ENCODE measurements at places on chromosomes 13 and 19.

DNA sequence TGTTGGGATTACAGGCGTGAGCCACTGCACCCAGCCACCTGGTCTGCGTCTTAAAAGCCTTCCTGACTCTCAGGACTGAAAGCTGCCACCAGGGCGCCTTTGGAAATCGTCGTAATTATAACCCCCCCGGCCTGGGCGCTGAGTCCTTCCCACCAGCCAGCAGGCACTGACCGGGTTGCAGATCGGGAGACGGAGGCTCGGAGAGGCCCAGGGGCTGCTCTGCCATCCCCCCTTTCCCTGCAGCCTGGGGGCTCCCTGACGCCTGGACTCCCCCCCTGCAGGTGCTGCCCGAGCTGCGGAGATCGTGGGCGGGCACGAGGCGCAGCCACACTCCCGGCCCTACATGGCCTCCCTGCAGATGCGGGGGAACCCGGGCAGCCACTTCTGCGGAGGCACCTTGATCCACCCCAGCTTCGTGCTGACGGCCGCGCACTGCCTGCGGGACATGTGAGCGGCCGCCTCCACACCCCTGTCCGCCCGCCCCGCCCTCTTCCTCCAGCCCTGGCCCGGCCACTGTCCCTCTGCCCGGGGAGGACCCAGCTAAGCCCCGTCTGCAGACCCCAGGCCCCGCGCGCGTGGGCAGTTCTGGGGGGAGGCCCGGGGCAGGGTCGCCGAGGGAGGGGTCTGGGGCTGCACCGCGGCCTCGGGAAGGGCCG lies 2.5 kb downstream of the PRTN3 start:
- no peak for DNase-seq

DNA sequence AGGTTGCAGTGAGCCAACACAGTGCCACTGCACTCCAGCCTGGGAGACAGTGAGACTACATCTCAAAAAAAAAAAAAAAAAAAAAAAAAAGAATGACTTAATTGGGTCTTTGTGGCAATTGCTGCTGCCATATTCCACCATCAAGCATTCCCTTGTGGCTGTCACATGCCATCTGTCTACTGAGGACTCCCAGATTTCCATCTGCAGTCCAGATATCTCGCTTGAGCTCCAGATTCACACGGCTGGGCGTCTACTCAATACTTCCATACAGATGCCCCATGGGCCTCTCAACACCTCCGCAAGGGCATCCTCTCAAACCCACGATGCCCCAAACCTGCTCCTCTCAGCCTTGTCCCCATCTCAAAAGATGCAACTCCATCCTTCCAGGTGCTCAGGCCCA lies 12.9 kb downstream of the TMEM143 start:
- no peak for DNase-seq

DNA sequence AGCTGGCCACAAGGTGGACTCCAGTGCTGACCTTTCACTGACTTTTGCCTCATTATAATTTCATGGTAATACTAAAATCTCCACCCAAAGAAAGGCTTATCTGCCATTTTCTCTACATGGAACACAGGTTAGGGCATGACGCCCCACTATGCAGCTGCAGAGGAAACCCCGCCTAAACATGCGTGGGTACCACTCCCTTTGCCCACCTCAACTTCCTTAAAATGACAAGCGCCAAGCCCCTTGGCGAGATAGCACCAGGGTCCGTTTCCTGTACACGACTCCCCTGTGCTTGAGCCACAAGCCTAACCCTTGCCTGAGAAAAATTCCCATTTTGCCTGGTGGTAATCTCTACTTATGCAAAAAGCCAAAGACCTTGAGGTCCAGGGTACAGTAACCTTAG lies 36.0 kb upstream of the PABPC3 start:
- no peak for DNase-seq

DNA sequence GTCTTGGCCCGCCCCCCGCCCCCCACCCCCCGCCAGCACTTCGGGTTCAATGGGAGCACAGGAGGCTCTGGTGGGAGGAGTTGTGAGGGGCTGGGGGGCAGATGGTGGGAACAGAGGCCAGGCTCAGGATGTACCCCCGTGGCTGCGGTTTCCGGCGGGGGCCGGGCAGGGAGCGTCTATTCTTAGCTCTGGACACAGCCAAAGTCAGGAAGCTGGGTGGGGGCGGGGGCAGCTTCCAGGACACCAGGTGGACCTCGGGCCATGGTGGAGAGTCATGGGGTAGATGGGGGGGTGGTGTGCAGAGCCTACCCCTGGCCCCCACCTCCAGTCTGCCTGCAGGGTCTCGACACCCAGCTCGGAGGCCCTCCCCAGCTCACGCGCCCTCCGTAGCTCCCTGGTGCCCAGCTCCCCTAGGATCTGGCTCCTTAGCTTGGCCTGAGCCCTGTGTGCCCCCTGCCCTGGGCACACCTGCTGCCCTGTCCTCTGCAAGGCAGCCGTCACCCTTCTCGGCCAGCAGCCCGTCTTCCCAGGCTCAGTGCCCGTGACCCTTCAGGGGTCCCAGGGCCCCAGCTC lies 2.2 kb upstream of the TBXA2R start:
- peak; percentile 44 for DNase-seq

DNA sequence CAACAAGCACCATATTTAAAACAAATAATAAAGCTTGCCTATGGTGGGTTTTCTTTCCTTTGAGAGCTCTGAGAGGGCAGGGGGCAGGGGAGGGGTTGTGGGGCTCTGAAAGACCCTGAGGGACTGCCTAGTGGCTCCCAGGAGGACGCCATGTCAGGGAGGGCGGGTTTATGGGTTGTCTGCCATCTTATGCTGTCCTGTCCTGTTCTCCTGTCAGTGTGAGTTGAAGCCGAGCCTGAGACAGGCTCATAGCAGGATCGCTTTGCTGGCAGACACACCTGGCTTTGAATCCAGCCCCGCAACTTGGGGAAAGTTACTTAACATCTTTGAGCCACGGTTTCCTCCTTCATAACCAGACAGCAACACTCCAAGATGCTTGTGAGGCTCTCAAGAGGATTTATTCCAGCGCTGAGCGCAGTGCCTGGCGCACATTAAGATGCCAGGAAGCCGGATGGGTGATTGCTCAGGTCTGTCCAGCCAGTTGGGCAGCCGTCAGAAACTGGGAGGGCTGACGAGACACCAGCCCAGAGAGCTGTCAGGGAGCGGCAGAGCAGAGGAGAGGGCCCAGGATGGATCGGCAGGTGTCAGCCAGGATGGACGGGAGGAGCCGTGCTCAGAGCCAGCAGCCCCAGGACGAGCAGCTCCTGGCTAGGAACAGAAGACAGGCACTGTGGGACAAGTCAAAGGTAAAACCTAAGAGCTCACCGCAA lies 36.8 kb upstream of the C1QTNF9 start:
- peak; percentile 53 for DNase-seq

DNA sequence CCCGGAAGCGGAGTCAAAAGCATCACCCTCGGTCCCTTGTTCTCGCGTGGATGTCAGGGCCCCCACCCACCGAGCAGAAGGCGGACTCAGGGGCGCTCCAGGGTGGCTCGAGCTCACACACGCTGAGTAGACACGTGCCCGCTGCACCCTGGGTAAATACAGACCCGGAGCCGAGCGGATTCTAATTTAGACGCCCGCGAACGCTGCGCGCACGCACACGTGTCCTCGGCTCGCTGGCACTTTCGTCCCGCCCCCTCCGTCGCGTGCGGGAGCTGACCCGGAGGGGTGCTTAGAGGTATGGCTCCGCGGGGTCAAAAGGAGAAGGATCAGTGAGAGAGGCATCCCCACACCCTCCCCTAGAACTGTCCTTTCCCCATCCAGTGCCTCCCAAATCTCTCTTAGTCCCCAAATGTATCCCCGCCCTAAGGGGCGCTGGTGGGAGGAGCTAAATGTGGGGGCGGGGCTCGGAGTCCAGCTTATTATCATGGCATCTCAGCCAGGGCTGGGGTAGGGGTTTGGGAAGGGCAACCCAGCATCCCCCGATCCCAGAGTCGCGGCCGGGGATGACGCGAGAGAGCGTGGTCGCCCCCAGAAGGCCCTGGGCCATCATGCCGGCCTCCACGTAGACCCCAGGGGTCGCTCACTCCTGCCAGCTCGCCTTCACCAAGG lies 451 bp upstream of the ICAM5 start:
- DNase-seq = peak; percentile 92

DNA sequence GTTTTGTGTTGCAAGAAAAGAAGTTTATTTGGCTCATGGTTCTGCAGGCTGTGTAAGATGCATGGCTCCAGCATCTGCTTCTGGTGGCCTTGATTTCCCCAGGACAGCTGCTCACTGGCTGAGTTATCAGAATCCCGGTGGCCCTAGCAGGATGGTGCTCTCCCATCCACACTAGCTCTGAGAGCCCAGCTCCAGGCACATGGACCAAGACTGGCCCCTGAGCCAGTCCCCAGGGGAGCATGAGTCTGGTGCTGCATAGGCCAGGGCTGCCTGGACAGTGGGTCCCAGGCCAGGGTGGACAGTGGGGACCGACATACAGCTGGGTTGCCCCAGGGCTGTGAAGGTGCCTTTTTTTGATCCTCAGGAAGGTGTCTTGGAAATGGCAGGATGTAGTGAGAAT lies 10.4 kb downstream of the ADGRE2 start:
- DNase-seq = no peak

- DNase-seq = no peak
Measured at GRCh38 chr19:3468211-3468610, 12.1 kb downstream of the SMIM24 start.

DNA sequence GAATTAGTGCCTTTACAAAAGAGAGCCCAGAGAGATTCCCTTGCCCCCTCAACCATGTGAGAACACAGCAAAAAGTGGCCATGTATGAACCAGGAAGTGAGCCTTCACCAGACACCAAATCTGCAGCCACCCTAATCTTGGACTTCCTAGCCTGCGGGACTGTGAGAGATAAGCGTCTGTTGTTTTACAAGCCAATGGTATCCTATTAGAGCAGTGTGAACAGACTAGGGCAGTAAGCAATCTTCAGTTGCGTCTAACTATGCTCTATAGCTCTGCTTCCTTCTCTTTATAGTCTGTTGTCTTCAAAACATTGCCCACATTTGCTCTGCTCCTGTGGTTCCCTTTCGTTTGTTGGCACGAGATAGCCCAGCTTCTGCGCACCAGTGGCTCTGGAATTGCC lies 109.5 kb upstream of the FNDC3A start:
- no peak for DNase-seq

GRCh38 chr13:46992383-46992952 lies 95.6 kb upstream of the HTR2A start:
- peak; percentile 45 for DNase-seq

DNA sequence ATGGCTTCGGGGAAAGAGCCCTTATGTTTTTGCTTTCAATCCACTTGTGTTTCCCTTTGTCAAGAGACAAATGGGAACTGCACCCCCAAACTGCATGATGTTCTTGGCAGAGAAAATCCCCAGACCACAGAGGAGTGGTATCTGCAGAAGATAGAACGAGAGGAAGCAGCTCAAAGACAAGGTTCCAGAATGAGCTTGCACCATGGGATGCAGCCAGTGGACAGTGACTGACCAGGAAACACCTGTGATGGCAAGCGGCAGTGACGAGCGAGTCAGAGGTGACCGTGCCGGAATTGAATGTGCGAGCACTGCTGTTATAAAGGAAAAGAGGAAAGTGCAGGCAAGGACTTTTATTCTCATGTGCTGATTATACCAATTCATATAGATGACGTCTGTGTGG lies 46.3 kb downstream of the IRS2 start:
- no peak for DNase-seq

DNA sequence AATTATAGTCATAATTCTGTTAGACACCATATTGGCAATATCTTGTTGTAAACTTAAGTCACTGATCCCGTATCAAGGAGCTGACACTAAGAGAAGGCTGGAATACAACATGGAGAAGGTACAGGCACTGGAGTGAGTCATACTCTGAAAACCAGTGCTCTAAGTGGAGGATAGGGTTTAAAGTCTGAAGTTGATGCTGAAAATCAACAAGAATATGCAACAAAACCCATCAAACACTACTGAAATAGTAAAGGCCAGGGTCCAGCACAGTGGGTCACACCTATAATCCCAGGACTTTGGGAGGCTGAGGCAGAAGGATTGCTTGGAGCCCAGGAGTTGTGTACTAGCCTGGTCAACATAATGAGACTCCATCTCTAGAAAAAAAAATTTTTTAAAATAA lies 73.2 kb upstream of the KLF5 start:
- DNase-seq = no peak

DNA sequence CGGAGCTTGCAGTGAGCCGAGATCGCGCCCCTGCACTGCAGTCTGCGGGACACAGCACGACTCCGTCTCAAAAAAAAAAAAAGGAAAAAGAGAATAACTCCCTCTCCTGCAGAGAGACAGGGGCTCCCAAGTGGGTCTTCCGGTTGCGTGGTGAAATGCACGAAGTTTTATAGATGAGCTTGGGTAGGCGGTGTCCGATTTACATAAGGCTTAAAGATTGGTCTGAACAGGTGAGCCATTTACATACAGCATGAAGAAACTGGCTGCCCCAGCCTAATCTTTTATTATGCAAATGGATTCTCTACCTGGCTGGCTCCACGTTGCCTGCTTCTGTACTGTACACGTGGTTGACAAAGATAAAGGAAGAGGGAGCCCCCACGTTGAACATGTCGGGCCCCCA lies 19.5 kb downstream of the ADGRE2 start:
- peak; percentile 39 for DNase-seq

DNA sequence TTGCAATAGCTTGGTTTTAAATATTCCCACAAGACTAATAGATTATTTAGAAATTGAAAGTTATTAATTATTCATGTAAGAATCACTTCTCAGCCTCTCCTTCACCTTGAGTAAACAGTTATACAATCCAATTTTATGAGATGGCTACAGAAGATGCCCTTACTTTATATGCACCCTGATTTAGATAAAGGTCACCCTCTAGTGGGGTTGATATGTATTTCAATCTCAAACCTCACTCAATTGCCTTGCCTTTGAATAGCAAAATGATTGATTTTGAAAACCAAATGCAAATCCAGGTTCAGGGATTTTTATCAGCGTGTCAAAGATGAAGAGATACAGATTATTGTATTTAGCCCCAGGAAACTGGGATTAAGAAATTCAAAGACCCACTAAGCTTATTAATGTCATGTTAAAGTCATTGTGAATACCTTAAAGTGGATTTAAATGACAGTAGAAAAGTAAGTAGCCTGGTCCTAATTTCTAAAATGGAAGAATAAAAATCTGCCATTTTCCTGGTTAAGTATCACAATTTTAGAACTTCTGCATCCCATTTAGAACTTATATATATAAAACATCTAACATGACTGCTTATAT lies 305.1 kb downstream of the ITGBL1 start:
- DNase-seq = peak; percentile 69

- DNase-seq = no peak
Measured at GRCh38 chr13:109144693-109145437, 515.5 kb downstream of the MYO16 start.

- no peak for DNase-seq
Measured at GRCh38 chr19:45170146-45171106, 7.6 kb downstream of the TRAPPC6A start.
